ENCODE measurements at places on chromosomes 4 and X.

DNA sequence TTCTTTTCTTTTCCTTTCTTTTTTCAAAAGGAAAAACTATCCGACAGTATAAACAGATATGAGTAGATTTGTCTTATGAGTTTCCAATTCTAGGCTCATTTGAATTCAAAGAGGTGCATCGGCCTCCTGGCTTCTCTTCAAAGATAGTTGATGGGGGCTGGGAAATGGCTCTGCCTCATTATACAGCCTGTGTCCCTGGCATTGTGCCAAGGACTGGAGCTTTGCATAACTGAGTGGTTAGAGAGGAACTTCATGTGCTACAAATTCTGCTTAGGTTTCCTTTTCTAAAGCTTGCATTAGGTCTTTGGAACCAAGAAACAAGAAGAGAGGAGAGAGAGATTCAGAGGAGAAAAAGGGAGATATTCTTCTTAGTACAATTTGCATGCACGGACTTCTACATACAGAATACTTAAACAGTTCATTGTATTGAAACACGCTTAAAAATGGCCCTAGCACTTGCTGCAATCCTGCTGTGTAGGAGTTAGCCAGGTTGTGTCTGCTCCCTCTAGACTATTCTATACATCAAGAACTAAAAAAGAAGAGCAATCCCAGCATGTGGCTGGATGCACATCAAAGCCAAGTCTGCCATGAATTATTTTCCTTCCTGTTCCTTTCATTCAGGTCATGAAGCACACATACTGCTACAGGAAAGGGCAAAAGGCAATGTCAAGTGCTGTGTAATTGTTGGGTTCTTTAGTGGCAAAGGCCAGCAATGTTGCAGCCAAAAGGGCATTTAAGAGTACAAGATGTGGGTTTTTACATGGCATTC lies 70.9 kb downstream of the INTS12 start:
- DNase-seq, result peak; percentile 94

- peak; percentile 5 for DNase-seq
Observed at GRCh38 chr4:13535708-13536361, 8.5 kb downstream of the NKX3-2 start.

- DNase-seq, result no peak
Observed at GRCh38 chr4:25486171-25486570, 109.1 kb downstream of the ANAPC4 start.

DNA sequence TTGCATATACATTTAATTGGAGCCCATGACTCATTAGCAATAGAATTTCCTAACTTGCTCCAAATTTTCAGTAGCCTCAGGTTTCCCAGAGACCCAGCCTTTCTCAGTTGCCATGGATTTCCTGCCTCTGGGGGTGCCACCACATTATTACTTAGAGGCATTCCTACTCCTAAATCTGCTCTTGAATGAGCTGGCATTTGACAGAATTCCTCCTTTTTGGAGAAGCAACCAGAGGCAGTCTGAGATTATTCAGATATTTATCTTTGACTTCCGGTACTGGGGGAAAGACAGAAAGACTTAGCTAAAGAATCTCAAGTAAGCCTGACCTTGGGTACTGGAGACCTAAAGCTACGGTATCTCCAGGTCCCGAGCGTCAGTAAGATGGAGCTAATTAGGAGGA lies 76.3 kb downstream of the DCHS2 start:
- DNase-seq, result no peak

DNA sequence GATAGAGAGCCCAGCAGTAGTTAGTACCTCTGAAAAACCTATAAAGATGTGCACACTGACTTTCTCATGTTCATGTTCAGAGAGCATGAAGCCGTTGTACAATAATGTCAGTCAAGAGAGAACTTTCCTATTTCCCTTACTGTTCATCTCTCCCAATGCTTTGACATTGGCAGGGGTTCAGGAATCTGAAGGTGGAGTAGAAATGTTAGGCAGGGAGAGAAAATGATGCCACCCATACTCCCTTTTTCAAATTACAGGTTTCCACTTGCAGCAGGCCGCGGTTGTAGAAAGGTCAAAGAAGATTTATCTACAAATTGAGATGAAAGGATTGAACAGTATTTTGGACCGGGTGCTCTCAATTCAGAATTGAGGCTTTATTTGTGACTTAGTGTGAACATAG lies 84.3 kb downstream of the DCAF8L2 start:
- DNase-seq, result no peak

GRCh38 chr4:158422546-158422945 lies 99.1 kb upstream of the RXFP1 start:
- no peak for DNase-seq

DNA sequence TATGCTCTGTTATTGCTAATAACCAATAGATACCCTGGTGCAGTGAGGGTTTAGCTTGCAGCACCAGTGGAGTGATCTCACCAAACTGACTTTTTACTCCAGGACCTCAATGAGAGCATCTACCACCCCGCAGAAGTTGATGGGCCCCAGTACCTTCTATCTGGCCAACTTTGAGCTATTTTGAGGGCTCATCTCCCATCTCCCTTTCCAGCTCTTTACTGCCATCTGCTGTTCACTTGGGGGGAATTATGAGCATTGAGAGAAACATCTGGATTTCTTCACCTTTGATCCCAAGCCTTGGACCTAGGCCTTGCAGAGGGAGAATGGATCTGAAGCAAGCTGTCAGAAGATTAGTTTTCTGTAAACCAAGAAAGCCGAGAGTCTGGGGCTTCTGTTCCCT lies 143.6 kb downstream of the TMEM164 start:
- DNase-seq, result peak; percentile 48

DNA sequence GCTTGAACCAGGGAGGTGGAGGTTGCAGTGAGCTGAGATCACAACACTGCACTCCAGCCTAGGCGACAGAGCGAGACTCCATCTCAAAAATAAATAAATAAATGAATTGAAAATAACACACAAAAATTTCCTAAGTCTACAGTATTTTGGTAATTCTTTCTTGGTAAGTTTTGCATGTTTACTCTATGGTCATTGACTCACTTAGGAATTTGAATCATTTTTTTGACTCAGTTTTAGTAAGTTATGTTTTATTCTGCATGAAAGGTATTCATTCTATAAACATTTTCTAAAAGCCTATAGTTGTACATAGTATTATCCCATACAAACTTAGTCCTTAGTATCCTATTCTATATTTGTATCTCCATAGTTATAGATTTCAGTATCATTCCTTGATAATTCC lies 772.9 kb upstream of the SLIT2 start:
- no peak for DNase-seq

- DNase-seq, result no peak
Observed at GRCh38 chr4:186449954-186450353, 105.4 kb downstream of the MTNR1A start.

DNA sequence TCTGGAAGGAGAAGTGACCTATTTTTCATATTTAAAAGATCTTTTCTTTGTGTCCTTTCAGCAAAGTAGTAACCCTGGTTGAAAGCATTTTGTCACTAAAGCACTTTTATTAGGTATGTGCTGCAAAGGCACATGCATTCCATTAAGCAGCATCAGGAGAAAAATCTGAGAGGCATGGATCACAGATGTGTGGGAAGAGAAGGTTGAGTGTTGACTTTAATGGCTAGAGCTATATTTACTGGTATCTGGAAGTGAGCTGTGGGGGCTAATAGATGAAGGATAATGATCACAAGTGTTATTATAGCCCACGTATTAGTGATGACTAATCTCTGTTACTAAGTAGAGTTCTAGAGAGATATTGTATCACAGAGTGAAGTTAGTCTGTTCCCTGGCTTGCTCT lies 1520.7 kb downstream of the ARAP2 start:
- DNase-seq, result no peak

GRCh38 chr4:83581411-83582288 lies 45.7 kb downstream of the GPAT3 start:
- no peak for DNase-seq

DNA sequence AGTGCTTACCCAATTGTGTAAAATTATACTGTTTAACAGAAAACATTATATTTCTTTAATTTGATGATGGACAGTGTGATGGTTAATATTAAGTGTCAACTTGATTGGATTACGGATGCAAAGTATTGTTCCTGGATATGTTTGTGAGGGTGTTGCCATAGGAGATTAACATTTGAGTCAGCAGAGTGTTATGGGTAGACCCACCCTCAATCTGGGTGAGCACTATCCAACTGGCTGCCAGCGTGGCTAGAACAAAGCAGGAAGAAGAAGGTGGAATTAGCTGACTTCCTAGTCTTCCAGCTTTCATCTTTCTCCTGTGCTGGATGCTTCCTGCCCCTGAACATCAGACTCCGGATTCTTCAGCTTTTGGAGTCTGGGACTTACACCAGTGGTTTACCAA lies 42.1 kb downstream of the HS6ST2 start:
- DNase-seq, result no peak

DNA sequence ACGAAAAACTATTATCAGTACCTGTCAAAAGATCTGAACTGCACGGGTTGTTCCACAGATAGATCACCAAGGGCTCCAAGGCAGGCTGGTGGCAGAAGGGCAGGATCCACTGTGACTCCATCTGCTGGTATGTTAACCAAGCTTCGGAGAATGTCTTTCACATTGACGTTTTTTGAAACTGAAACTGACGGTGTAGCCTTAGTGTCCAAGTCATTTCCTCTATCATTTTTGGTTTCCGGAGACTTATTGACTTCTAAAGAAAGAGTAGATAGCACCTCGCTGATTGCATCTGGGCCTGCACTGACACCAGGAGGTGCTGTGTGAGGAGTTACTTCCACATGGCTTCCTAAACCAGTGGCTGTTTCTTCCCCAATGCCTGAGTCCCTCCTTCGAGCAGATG lies 186.9 kb downstream of the LRBA start:
- DNase-seq, result peak; percentile 98

DNA sequence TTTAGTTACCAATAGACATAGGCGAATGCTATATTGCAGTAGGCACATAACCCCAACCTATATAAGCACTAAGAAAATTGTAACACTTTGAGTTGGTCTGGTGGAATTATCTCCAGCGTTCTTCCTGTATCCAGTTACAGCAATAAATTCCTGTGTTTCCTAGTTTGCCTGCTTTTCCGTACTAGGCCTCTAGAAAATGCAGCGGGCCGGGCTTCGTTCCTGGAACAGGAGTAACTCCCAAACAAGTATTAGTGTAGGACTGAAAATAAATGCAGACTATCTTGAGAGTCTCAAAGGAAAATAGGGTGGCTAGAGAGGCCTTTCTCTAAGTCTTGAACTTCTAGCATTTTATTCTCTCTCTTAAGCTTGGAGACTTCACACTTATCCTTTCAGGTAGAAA lies 159.8 kb downstream of the OR13H1 start:
- DNase-seq, result no peak

- peak; percentile 14 for DNase-seq
Observed at GRCh38 chr4:176964116-176964691, 171.5 kb upstream of the VEGFC start.

GRCh38 chr4:99180382-99181070 lies 36.4 kb upstream of the ADH4 start:
- DNase-seq, result no peak

- DNase-seq, result no peak
Observed at GRCh38 chrX:17031827-17032226, 85.4 kb downstream of the REPS2 start.

- peak; percentile 90 for DNase-seq
Observed at GRCh38 chrX:129777218-129778030, 2.3 kb upstream of the SASH3 start.

DNA sequence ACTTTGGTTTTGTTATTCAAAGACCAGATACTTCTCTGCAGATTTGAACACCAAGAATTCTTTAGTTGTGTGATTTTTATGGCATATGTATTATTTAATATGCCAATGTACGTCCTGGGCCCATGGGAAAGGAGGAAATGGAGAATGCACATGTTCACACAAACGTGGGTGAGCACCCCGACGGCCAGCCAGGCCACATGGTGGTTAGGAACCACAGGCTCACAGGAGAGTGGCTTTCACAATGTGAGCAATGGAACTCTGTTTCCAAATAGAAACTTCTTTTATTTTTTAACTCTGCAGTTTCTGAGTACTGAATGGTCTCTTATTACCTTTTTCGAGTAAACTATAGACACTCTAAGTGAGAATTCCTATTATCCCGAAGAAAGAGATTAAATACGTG lies 58.0 kb upstream of the UNC5C start:
- no peak for DNase-seq

- DNase-seq, result no peak
Observed at GRCh38 chr4:8646296-8647093, 53.9 kb downstream of the CPZ start.

DNA sequence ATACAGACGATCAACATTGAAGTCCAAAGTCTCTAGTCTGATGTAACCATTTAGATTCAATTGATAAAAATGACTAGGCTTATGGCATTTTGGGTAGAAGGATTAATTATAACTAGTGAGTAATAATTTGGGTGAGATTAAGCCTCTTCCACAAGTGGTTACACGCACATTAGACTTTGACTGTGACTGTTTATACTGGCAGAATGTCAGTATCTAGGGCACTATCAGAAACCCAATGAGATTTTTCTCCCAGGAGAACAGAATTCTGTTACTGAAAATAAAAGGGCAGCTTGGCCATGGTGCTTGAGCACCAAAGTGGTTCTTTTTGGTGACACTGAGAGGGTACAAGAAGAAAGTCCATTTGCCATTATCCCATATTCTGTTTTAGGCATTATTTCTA lies 3.3 kb downstream of the PLS3 start:
- no peak for DNase-seq

GRCh38 chr4:16439768-16440167 lies 213.5 kb upstream of the TAPT1 start:
- DNase-seq, result no peak

GRCh38 chrX:64265265-64265664 lies 34.9 kb upstream of the ASB12 start:
- DNase-seq, result no peak

DNA sequence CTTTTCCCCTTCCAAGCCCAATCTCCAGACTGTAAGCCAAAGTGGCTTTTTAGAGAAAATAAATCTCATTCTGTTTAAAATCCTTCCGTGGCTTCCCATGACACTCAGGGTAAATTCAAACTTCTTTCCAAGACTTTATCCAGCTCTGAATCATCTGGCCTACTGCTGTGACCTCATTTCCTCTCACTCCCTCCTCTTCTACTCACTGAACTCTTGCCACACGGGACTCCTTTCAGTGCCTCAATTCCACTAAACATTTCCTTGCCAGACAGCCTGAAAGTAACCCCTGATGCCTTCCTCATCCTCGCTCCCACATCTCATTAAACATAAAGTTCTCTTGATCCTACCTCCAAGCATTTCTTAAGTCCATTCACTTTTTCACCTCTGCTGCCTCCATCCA lies 27.8 kb upstream of the RNF128 start:
- no peak for DNase-seq

GRCh38 chr4:4437798-4438470 lies 51.0 kb downstream of the NSG1 start:
- no peak for DNase-seq

DNA sequence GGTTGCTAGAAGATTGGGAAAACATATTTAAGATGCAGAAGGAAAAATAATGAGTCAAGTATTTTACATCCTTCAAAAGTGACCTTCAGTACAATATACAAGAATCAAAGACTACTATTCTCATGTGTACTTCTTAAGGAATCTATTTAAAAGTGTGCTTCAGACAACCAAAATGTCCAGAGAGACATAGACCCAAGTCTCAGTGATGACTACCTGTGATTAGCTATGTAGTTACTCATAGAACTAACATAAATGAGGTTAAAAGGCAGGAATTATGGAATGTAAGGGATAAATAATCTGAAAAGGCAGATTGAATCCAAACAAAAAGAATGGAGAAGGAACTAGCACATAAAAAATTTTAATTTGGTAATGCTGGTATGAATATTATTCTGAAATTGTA lies 634.7 kb upstream of the FAM241A start:
- no peak for DNase-seq

GRCh38 chrX:49079489-49080428 lies at the start of gene WDR45:
WDR45 (minus strand) TSS chrX:49079887; CDS start chrX:49078095, 1,792 bp downstream.
- peak; percentile 53 for DNase-seq
